MV-4-11 (cell line): ENCODE measurements at places on chromosomes 1 and 21.

- DNase-seq, result no peak
Measured at GRCh38 chr1:180917306-180918065, 4.8 kb downstream of the KIAA1614 start.

- DNase-seq, result peak; percentile 62
Measured at GRCh38 chr1:64966158-64966971, at the start of gene JAK1. Gene JAK1, minus strand, starts transcription at chr1:64966549. Its CDS starts 80,285 bp downstream, at chr1:64886264.

GRCh38 chr1:230517786-230518185 lies 91.7 kb upstream of the PGBD5 start:
- no peak for DNase-seq

- DNase-seq, result peak; percentile 72
Measured at GRCh38 chr1:54485416-54485815, 62.6 kb upstream of the ACOT11 start.

DNA sequence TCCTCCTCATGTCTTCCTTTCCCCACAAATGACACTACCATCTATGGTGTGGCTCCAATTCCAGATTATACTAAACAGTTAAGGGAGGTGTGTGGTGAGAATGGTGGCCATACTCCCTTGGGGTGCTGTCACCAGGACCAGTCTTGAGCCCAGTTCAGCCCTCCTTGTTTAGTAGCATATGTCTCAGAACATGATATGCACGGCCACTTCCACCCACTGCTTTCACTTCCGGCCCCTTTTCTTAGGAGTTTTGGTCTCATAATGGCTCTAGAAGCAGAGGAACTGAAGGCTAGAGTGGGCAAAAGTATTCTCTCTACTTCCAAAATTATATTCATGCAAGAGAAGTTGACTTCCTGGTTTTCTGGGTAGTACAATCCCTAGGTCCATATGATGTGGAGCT lies 45.3 kb upstream of the CACNA1E start:
- DNase-seq, result peak; percentile 37

DNA sequence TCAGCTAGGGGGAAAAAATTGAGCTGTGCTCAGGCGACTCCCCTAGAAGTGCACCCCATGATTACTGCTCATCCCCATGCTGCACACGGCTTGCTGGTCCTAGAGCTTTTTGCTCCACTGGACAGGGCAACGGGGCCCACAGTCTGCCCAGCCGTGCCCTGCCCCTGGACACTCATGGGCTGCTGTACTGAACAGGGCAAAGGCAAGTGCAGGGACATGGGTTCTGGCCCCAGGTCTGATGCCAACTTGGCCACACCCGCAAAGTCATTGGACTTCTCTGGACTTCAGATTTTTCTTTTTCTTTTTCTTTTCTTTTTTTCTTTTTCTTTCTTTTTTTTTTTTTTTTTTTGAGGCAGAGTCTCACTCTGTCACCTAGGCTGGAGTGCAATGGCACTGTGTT lies 42.9 kb upstream of the TARBP1 start:
- DNase-seq, result no peak

DNA sequence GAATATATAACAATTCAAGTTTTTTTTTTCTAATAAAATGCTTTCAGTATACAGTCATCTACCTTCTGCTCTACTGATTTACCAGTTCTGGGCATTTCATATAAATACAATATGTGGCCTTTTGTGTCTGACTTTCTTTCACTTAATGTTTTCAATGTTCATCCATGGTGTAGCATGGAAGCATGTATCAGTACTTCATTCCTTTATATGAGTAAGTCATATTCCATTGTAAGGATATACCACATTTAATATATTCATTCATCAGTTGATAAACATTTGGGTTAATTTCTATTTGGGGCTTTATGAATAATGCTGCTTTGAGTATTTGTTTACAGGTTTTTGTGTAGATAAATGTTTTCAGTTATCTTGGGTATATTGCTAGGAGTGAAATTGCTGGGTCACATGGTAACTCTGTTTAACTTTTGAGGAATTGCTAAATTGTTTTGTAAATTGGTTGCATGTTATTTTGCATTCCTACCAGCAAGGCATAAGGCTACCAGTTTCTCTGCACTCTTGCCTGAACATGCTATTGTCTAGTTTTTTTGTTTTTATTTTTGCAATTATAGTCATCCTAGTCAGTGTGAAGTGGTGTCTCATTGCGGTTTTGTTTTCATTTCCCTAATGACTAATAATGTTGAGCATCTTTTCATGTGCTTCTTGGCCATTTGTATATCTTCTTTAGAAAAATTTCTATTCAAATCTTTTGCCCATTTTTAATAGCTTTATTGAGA lies 206.1 kb downstream of the TM2D1 start:
- DNase-seq, result peak; percentile 52

DNA sequence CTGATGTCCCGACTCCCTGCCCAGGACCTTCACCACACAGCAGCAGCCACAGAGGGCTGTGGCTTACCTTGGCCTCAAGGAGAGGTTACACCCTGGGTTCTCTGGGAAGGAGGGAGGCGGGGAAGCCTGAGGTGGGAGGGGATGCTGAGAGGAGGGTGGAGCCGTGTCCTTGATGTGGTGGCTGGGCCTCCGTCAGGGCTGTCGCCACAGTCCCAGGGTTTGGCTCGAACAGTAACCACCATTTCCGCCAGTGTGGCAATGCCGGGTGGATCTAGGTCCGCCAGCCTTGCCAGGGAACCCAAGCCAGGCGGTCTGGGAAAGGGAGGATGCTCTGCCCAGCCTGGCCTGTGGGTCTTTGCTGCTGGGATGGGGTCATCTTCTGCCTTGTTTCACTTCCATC lies 18.4 kb upstream of the CDCA8 start:
- DNase-seq, result peak; percentile 94

DNA sequence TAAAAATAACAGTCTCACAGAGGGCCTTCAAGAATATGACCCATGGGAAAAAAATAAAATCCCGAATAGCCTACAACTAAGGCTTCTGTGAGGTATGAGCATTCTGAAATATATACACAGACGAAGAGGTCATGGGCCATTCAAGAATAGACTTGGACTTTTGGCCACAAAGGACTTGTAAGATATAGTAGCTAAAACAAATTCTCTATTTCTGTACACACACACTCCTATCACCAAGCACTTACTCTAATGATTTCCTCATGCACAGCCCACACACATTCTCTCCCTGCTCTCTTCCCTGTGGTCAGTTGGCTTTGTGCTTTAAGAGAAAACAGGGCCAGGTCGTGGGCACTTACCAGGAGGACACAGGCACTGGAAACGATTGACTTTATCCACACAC lies 69.7 kb upstream of the ADAM30 start:
- no peak for DNase-seq

DNA sequence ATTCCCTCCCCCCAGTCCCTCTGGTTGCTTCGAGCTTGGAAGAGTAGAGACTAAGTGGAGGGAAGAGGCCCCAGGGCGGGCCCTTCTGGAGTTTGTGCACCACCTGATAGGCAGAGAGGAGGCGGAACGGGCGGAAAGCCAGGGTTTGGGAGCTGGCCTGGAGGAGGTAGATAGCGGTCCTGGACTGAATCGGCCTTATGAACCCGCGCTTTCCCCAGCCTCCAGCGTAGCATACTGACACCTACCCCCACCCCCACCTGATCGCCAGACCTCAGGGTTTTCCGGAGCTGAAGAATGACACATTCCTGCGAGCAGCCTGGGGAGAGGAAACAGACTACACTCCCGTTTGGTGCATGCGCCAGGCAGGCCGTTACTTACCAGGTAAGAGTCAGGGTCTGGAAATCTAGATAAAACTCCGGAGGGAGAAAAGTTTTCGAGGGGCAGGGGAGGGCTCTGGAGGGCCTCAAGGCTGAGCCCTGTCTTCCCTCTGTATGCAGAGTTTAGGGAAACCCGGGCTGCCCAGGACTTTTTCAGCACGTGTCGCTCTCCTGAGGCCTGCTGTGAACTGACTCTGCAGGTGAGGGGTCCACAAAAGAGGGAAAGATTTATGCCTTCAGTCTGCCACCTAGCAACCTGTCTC lies 705 bp downstream of the UROD start:
- DNase-seq, result no peak

DNA sequence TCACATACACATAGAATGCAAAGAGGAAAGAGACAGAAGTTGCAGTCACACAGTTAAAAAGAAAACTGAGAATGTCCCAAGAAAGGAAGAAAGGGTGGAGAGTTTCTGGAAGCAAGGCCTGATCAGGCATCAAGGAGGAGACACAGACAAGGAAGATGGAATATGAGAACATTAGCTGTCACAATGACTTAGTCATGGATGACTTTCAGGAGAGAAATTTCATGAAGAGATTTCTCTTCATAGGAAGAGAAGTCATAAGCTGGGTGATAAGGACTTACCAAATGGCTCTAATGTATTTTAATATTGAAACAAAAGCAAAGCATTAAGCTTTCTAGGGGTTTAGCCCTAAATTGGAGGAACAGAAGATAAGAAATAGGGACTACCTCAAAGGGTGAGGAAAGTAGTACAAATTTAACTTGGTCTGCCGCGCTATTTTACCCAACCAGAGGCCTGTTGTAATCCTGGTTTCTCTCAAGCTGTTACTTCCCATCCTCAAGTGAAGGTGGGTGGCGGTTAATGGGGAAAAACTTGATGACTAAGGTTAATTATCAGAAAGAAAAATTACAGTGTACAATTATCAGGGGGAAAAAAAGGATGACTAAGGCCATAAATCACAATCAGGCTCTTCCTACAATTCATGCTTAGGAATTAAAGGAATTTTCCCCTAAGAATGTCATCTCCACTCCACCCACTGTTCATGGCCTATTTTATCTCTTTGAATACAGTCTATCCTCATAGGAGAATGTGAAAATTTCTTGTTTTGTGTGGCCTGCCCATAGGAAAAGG lies 93.9 kb upstream of the ADGRL2 start:
- no peak for DNase-seq

DNA sequence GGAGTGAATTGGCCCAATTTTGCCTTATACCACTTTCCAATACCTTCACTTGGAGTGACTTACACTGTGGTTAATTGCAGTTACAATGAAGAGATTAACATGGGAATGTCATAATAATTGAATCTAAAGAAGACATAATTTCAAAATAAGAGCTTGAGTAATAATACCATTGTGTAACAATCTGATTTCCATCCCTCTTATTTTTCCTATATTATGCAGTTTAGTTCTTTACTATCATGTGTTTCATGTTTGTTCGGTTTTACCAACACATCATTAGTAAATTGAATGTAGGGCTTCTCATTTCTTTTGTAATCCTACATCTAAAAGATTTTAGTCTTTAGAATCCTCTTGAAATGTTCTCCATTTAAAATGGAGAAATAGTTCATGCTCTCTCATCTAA lies 19.2 kb upstream of the XPR1 start:
- DNase-seq, result no peak

DNA sequence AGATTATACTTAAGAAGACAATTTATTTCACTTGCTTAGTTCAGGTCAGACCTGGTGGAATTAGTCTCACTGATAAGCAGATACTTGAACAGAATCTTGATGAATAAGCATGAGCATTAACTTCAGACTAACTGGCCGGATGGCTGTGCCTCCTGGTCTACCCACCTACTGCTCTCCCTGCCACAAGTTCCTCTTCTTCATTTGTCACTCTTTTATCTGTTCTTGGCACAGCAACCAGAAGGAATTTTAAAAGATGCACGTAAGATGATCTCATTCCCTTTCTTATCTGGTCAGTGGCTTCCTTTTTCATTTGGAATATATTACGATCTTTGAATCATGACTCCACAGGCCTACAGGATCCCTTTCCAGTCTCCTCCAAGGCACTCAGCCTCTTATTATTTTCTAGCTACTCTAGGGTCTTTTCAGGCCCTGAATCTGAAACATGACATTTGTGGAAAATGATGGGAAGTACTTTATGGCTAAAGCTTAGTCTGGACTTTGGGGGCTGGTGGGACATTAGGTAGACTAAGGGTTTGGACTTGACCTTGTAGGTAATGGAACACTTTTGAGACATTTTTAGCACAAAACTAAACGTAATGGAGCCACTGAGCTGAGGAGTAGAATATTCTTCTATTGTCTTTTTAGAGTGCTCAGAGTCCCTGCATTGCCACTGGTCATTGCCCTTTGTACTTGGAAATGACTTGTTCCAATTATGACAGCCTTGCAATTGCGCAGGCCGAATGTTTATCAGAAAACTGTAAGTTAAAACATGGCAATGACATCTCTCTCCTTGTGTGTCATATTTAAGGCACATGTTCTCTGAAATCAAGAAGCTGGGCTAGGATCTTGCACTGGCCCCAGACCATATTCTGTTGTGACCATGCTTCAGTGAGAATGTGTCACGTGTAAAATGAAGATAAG lies 16.0 kb downstream of the ST6GALNAC3 start:
- no peak for DNase-seq

GRCh38 chr1:9404117-9404914 lies 111.6 kb downstream of the SPSB1 start:
- no peak for DNase-seq

GRCh38 chr1:22376001-22376400 lies 75.7 kb upstream of the ZBTB40 start:
- no peak for DNase-seq

DNA sequence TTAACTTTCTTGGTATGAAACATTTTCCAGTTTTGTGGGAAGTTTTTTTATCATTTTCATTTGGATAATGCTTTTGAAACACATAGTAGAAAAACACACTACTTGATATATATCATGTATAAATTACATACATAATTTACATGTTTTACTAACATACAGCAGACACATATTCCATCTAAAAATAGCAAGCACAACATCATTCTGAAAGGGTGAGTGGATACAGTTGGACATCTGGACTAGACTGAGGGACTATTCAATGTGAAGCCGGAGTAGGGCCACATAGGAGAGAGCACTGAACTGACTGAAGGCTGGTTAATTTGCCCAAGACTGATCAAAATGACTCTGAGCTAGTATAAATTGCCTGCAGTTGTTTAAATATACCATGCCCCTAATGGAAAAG lies 11.7 kb downstream of the CDKN2C start:
- no peak for DNase-seq

DNA sequence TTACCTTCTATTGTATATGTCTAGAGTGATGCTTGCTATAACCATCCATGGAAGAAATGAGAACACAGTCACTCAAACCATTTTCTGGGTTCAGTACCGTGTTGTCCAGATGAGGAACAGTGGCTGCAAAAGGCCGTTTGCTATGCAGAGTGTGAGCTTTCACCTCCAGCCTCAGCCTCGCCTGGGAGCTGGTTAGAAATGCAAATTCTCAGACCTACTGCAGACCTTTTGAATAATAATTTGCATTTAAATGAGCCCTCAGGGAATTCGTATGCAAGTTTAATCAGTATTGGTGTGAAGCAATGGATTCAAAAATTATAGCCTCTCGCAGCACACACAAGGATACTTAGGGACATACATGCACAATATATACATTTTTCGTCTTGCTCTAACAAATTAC lies 24.1 kb downstream of the KCNJ15 start:
- DNase-seq, result no peak

GRCh38 chr1:169090900-169091311 lies 15.6 kb upstream of the ATP1B1 start:
- no peak for DNase-seq

DNA sequence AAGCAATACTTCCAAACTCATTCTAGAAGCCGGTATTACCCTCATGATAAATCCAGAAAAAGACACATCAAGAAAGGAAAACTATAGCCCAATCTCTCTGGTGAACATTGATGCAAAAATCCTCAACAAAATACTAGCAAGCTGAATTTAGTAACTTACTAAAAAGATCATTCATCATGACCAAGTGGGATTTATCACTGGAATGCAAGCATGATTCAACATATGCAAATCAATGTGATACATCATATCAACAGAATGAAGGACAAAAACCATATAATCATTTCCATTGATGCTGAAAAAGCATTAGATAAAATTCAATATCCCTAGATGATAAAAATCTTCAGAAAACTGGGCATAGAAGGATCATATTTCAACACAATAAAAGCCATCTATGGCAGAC lies 402.9 kb downstream of the TGFB2 start:
- no peak for DNase-seq
